ENCODE measurements at places on chromosomes 6 and 20. TPM values are rescaled to one million over a fixed set of nuclear protein-coding genes. Genes with fewer than 3 reads are reported as not detected.
A peak's percentile ranks its signal among the peaks of the same experiment; 100 is the strongest.

JPH2 gene
- total RNA-seq, result 10.9 TPM

SLC18B1 gene
- 7.9 TPM for total RNA-seq

ECT2L gene
- 0.08 TPM for total RNA-seq

HCRTR2 gene
- total RNA-seq, result not detected

- DNase-seq, result peak; percentile 82
Measured at GRCh38 chr6:166555086-166555485, 31.4 kb downstream of the RAMACL start.

- peak; percentile 58 for DNase-seq
Measured at GRCh38 chr6:109872968-109873545, 105.1 kb upstream of the GPR6 start.

DNA sequence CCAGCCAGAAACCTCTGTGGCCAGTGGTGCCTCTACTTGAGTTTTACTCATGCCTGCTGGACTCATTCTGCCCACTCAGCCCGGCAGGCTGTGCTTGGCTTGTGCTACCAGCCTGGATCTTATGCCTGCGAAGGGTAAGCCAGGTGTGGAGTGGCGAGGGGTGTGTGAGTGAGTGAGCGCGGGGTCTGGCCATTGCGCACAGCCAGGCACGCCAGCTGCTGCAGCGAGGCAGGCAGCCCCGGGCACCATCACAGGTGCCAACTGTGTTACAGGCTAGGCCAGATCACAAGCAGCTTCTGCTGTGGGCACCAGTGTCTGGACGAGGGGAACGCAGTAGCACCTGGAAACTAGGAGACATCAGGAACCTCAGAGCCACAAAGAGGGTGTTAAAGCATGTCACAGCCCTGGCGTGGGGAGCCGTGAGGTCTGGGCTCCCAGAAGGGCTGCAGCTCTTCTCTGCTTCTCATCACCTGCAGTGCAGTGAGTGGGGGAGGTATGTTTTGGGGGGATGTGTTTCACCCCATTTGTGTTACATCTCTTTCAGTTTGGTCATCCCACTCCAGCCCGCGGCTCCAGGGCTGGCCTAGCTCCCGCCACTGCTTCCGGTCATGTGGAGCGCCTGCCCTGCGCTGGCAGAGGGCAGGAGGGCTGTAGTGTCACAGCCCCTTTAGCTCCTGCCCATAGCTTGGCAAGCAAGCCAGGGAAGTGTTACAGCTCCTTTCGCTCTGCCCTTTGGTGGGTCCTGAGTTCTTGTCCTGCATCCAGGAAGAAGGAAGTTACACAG, 379.7 kb upstream of the IMPG1 start:
- no peak for DNase-seq

- no peak for DNase-seq
Measured at GRCh38 chr6:155317186-155317585, 2.9 kb upstream of the TFB1M start.

GRCh38 chr20:428658-429200, 20.6 kb downstream of the RBCK1 start:
- no peak for DNase-seq
